ENCODE measurements at places on chromosomes 11 and 22.

GRCh38 chr11:41050791-41051190 lies 408.7 kb downstream of the LRRC4C start:
- DNase-seq: no peak

DNA sequence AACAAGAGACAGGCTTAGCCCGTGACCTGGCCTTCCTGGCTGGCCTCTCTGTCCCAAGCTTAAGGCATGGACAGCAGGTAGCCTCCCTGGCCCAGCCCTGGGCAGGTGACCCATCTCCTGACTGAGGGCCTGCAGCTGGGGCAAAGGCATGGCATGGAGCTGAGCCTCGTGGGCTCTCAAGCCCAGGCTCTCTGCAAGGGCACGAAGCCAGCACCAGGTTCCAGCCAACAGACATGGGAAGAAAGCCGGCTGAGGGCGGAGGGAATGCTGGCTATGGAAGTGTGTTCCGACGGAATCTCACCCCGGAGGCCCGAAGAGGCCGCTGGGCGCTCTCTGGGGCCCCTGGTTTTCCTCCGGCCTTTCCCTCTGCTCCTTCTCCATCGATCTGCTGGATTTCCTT lies 12.9 kb downstream of the DNAL4 start:
- no peak for DNase-seq

GRCh38 chr22:36608987-36609386 lies 80.0 kb upstream of the EIF3D start:
- DNase-seq: no peak

GRCh38 chr22:39706376-39707140 lies 136.0 kb downstream of the CACNA1I start:
- DNase-seq: no peak

GRCh38 chr11:36699271-36699670 lies 101.2 kb upstream of the RAG2 start:
- no peak for DNase-seq

- DNase-seq: no peak
Observed at GRCh38 chr22:20158391-20159036, 7.7 kb upstream of the CCDC188 start.

DNA sequence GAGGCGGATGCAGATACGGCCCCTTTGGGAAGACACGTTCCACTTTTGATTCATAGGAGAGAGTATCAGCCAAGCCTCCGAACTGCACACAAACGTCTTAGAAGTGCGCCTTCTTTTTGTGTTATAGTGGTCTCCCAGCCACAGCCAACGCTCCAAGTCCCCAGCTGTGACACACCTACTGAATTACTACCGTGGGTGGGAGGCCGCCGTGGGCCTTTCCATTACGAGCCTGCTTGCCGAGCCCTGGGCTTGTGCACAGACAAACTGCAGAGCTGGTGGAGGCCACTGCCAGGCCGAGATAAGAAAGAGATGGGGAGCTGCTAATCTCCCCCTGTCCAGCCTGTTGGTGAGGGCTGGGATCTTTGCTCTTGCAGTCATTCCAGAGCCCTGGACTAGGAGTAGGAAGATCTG lies 761 bp downstream of the HMBS start:
- no peak for DNase-seq

DNA sequence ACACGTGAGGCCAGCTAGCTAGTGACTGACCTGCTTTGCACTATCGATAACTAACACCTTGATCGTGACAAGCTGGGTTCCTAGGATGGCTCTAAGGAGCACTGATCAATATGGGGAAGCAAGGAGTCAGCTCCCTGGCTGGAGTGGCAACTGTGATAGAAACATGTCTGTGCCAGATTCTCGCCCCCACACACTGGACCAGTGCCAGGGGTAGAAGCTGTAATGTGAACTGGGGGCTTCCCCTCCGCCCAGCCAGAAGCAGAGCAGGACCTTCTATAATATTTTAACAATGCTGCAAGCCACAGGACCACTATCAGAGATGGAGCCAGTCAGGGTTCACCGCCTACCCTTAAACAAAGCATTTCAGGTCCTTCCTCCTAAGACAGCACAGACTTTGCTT lies 96.5 kb downstream of the DSCAML1 start:
- no peak for DNase-seq

- DNase-seq: no peak
Observed at GRCh38 chr22:25747245-25747944, 5.4 kb downstream of the MYO18B start.

- DNase-seq: no peak
Observed at GRCh38 chr22:19674129-19674928, 40.0 kb upstream of the SEPTIN5 start.
